ENCODE measurements at places on chromosomes 6 and 20.

- DNase-seq, result no peak
Measured at GRCh38 chr20:39547546-39548408, 585.6 kb downstream of the DHX35 start.

GRCh38 chr20:6140947-6141346 lies 18.1 kb upstream of the FERMT1 start:
- DNase-seq, result no peak

DNA sequence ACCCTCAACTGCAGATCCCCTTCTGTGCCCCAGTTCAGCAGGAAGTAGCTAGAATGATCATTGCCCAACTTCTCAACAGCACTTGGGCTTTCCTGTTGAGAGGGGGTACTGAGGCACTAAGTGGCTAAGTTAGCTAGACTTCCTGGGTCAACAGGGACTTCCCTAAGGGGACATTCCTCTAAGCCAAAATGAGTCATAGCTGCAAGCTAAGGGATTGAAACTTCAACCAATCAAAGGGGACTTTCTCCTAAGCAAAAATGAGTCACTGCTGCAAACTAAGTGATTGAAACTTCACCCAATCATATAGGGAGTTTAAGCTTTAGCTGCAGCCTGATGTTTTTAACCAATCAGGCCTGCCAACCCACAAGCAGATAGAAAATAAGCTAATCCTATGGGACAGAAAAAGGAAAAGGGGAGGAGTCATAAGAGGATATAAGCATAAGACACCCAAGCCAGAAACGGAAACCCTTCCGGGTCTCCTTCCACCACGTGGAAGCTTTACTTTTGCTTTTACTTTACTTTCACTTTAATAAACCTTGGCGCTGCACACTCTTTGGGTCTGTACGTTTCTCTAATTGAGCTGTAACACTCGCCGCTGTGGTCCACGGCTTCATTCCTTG lies 659.0 kb upstream of the HS3ST5 start:
- DNase-seq, result no peak

DNA sequence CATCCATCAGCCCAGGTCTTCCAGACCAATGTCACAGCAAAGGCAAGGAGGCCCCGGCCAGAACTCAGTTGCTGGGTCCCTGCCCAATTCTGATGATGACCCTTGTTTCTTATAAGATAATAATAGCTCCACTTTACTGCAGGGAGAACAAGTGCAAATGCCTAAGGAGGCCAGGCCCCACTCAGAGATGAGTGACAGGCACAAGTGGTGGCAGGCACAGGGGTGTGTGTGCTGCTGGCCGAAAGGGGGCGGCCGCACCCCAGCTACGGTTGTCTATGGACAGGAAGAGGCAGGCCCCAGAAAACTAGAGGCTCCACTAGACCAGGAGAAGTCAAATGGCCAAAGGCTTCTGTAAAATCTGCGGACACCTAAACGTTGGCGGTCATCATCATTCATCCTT lies 28.6 kb downstream of the GNAS-AS1 start:
- no peak for DNase-seq

- DNase-seq, result no peak
Measured at GRCh38 chr6:12348530-12349511, 58.7 kb downstream of the EDN1 start.

DNA sequence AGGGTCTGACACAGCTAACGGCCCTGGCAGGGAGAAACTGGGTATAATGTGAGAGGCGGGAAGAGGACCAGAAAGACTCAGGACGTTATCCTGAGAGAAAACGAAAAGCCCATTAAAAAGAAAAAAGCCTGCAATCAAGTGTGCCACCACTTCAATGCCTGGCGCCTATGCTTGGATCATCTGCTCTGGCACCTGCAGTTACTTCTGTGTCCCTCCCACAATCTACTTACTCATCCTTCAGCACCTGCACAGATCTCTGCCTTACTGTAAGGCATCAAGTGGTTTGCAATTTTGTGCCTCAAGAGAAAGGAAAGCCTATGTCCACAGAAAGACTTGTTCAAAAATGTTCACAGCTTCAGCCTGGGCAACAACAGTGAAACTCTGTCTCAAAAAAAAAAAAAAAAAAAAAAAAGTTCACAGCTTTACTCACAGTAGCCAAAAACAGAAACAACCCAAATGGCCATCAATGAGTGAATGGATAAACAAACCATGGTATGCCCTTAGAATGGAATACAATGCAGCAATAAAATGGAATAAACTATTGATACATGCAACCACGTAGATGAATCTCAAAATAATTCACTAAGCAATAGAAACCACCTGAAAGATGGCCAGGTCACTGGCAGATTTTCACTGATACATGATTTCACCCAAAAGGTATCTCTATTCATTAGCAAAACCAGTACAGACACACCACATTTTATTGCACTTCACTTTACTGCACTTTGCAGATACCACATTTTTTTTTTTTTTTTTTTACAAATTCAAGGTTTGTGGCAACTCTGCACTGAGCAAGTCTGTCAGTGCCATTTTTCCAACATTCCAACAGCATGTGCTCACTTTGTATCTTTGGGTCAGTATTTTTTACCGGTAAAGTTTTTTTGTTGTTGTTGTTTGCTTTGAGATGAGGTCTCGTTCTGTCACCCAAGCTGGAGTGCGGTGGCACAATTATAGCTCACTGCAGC lies 48.6 kb downstream of the ABHD12 start:
- no peak for DNase-seq

- DNase-seq, result peak; percentile 87
Measured at GRCh38 chr20:1935696-1936366, 40.6 kb downstream of the SIRPA start.

- DNase-seq, result no peak
Measured at GRCh38 chr6:2823104-2823850, 18.4 kb downstream of the SERPINB1 start.

- no peak for DNase-seq
Measured at GRCh38 chr6:29232725-29233124, 62.0 kb downstream of the OR2J2 start.

DNA sequence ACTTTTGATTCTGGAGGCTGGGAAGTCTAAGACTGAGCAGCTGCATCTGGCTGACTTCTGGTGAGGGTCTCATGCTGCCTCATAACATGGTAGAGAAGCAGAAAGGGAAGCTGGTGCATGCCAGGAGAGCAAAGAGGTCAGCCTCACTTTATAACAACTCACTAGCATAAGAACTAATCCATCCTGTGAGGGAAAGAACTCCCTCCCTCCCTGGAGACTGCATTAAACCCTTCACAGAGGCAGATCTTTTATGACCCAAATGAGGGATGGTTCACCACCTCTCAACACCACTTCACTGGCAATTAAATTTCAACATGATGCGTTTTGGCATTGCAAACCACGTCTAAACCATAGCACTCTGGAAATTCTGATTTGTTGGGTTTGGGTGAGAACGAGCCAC lies 33.9 kb downstream of the STXBP5 start:
- no peak for DNase-seq

- no peak for DNase-seq
Measured at GRCh38 chr6:56856036-56856580, 98.8 kb upstream of the BEND6 start.

- no peak for DNase-seq
Measured at GRCh38 chr6:40407239-40407638, 179.9 kb downstream of the LRFN2 start.

DNA sequence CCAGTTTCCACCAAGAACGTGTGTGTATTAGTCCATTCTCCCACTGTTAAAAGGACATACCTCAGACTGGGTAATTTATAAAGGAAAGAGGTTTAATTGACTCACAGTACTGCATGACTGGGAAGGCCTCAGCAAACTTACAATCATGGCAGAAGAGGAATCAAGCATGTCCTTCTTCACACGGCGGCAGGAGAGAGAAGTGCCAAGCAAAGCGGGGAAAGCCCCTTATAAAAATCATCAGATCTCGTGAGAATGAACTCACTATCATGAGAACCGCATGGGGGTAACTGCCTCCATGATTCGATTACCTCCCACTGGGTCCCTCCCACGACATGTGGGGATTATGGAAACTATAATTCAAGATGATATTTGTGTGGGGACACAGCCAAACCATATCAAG lies 13.1 kb downstream of the C20orf203 start:
- DNase-seq, result no peak

GRCh38 chr6:125236536-125237327 lies 65.0 kb downstream of the HDDC2 start:
- no peak for DNase-seq

DNA sequence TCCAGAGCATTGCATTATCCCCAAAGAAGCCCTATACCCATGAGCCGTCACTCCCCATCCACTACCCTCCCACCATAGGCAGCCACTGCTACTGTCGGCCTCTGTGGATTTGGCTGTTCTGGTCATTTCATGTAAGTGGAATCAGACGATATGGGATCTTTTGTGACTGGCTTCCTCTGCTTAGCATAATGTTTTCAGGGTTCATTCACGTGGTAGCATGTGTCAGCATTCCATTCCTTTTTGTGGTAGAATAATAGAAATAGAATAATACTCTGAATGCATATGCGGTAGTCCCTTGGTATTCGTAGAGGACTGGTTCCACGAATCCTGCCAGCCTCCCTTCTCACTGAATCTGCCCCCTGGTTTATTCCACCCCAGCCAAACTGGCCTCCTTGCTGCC lies 402.6 kb upstream of the SULF2 start:
- DNase-seq, result no peak

- DNase-seq, result no peak
Measured at GRCh38 chr6:167757821-167758220, 68.9 kb upstream of the AFDN start.

GRCh38 chr6:13913226-13914001 lies 11.3 kb upstream of the RNF182 start:
- DNase-seq, result no peak

DNA sequence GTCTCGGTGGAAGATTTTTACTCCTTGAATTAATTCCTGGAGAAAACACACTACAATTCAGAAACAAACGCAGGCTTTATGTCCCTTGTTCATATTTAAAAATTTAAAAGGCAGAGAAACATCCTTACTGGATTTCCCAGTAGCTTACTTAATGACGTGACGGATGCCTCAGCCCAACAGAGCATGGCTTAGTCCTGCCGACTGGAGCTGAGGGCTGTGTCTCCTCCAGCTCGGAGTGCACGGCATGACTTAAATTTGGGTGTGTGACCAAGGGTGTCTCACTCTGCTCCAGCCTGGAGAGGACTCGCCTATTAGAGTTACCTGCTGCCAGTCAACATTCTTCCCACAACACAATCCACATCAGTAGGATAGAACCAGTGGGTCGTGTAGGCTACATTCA lies 107.1 kb downstream of the PSMB1 start:
- DNase-seq, result no peak

DNA sequence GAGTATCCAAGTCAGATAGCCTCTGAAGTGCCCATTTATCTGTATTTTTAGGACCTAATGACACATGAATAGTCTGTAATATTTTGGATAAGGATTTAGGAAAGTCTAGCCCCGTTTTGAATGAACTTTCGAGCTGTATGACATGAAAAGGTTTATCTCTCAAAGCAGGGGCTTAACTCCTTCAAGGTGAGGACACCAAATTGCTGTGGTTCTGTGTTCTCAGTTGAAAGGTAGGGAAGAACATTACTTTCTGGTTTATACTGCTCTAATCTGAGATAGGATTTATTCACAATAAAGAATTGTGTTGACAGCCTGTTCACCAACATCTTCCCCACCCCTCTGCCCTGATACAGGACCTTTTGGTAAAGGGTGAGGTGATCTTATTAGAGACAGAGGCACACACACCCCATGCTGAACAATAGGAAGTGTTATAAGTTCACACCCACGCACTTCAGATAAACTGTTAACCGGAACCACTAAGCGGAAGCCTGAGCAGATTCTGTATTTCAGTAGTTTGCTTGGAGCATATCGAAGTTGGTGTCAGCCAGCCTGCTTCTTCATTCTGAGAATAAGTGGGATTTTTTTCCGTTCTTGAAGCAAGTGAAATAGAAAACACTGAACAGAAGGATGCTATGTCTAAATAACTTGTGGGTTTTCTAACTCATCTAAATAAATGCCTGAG lies 223.3 kb downstream of the TMEM242 start:
- no peak for DNase-seq

DNA sequence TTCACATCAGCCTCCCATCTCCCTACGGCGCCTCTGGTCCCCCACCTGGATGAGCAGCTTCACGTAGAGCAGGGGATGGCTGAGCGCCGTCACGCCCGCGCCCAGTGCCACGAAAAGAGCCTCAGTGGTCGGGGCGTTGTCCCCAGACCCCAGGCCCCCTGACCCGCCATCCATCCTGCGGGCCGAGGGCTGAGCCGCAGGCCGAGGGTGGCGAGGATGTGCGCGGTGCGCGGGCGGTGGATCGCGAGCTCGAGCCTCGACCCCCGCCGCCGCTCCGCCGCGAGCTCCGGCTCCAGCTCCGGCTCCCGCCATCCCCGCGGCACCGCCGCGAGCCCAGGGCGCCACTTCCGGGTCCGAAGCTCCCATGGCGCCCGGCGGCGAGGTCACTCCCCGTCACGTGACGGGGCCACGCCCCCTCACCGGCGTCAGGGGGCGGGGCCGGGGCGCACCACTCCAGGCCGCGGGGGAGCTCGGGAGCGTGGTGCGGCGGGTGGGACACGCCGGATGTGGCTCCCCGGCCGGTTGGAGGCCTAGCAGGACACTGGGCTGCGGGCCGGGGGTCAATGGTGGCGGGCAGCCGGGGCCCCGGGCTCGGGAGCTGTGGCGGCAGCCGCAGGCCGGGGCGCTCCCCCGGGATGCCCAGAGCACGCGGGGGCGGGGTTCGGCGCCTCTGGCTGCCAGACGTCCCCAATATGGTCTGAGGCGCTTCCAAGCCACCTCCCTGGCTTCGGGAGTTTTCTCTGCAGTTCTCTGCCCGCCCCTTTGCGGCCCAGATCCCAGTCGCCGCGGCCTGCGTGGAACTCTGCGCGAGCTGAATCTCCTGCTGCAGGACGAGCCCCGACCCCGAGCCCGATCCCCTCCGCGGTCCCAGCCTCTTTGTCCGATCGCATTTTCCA lies at the start of gene MTCH1:
Gene MTCH1 (minus strand): TSS at position 389 of the 896 bp plus-strand sequence. CDS start 23 bp downstream, at position 366.
- peak; percentile 97 for DNase-seq

DNA sequence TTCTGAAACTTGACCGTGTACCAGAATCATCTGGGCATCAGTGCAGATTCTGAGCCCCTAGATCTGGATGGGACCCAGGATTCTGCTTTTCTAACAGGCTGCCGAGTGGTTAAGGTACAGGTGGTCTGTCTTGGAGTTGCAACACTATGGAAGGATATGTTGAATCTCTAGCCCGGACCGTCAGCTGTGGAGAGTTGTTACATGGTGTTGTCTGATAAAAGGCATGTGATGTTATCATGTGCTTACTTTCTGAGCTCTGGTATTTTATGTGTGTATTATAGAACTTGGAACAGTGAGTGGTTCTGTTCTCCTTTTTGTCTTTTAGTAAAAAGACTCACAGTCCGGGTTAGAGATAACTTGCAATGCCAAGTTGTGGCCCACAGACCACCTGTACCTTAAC lies 123.0 kb downstream of the JARID2 start:
- DNase-seq, result no peak
